ENCODE measurements at places on chromosomes 3 and 15.

DNA sequence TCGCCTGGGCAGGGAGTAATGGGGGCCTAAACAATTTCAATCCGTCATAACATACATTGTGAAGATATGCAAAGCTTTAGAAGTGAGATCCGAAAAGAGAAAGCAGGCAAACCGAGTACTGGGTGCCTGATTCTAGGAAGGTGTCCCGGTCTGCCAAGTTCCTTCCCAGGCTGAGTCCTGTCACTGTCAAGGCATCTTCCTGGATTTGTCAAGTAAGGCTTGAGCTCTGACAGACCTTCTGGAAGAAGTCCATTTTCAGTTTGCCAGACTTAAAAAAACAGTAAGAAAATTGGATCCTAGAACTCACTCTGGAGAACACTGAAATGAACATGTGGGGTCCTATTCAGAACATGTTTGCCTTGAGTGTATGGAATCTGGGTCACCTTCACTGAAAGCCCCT lies 253.9 kb downstream of the RORA start:
- DNase-seq = no peak

DNA sequence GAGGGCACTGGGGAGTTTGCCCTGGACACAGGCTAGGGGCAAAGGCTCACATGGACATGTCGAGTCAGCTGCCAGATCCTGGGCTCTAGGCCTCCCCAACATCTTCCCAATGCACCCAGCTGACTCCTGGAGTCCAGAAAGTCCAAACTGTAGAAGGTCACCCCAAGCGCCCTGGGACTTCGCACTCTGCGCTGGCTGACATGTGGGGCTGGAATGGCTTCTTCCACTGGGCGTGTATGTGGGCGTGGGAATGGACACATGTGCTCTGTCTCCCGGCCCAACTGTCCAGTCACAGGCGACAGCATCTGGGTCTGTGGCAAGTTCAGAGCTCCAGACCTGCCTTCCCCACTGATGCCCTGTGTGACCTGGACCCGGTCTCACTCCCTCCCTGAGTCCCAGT lies 13.2 kb upstream of the FURIN start:
- no peak for DNase-seq

GRCh38 chr3:75395580-75396315 lies 268.4 kb upstream of the FRG2C start:
- DNase-seq = no peak

- DNase-seq = no peak
Measured at GRCh38 chr15:38593524-38593923, 28.9 kb upstream of the RASGRP1 start.

GRCh38 chr3:124772081-124772831 lies 42.0 kb downstream of the UMPS start:
- DNase-seq = no peak

DNA sequence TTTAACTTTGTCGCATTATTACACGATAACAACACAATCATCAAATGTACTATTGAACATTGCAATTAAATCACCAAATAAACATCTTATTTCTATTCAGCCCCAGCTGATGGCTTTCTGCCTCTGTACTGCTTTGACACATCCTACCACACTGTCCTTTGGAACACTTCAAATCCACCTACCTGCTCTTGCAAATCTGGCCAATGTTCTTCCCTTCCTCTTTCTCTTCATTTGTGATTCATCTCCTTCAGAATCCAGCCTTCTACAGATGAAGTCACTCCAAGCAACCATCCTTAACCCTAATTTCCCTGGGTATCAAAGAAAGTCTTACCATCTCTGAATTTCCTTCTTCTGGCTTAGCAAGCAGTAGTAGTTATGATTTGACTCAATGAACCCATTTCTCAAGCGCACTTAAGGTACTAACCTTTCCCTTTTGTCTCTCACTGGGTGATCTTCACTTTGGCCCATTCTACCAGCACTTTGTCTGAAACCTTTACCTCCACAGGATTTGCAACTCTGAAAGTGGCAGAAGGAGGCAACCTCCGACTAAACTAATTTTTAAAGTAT lies 502.9 kb downstream of the FOXP1 start:
- no peak for DNase-seq

GRCh38 chr15:41981371-41982132 lies 9.2 kb upstream of the EHD4 start:
- DNase-seq = no peak

GRCh38 chr3:49387721-49388120 lies 24.1 kb downstream of the RHOA start:
- DNase-seq = no peak

DNA sequence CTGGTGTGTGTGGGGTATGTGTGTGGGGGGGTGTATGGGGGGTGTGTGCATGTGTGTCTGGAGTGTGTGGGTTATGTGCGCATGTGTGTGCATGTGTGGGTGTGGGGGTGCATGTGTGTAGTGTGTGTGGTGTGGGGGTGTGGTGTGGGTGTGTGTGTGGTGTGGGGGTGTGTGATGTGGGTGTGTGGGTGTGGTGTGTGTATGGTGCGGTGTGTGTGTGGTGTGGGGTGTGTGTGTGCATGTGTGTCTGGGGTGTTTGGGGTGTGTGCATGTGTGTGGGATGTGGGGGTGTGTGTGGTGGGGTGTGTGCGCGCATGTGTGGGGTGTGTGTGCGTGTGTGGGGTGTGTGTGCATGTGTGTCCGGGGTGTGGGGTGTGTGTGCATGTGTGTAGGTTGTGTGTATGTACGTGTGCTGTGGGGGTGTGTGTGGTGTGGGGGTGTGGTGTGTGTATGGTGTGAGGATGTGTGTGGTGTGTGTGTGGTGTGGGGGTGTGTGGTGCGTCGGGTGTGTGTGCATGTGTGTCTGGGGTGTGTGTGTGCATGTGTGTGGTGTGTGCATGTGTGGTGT lies 6.2 kb upstream of the OCA2 start:
- no peak for DNase-seq

DNA sequence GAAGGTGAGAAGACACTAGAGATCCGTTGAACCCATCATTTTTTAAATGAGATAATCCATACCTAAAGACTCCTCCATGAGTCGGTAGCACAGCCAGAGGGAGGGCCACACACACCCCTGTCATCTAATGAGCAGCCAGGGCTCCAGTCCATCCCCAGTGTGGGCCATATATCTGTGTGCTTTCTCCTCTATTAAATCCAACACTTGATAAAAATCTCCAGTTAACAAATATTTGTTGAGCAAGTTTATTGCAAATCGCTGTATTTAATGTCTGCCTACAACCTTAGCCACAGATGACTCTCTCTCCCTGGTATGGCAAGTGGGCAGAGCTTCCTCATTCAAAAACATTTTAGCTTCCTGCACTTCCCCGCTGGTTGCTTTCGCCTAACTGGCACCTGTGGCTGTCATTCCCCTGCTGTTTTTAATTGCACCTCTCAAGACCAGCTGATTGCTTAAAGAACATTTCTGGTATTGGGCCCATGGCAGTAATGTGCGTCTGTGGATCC lies 82.8 kb downstream of the SMAD3 start:
- DNase-seq = no peak

DNA sequence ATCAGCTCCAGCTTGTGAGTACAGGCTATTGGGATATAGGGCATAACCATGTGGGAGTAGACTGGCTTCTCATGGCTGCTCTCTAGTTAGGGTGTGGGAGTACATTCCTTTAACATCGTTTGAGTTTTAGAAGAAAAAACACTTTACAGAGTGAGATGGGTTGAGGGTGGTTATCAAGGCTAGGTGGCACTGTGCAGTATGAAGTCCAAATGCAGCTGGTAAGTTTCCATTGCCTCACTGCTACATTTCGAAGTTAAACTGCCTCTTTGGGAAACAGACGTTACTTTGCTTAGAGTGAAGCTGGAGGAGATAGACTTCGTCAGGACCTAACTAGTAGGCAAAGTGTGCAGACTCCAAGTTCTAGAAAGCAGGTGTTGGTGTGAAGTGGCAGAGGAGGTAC lies 192.4 kb downstream of the SQOR start:
- DNase-seq = no peak

GRCh38 chr3:52374173-52374572 lies 58.1 kb downstream of the DNAH1 start:
- DNase-seq = no peak

DNA sequence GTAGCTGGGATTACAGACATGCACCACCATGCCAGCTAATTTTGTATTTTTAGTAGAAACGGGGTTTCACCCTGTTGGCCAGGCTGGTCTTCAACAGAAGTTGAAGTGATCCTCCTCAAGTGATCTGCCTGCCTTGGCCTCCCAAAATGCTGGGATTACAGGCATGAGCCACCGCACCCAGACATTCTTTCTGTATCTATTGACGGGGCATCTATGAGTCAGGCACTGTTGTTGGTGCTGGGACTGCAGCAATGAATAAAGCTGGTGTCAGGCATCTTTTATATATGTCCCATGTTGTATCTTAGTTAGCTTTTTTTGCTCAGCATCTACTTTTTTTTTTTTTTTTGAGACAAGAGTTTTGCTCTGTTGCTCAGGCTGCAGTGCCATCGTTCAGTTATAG lies 47.6 kb upstream of the ULK4 start:
- DNase-seq = no peak

DNA sequence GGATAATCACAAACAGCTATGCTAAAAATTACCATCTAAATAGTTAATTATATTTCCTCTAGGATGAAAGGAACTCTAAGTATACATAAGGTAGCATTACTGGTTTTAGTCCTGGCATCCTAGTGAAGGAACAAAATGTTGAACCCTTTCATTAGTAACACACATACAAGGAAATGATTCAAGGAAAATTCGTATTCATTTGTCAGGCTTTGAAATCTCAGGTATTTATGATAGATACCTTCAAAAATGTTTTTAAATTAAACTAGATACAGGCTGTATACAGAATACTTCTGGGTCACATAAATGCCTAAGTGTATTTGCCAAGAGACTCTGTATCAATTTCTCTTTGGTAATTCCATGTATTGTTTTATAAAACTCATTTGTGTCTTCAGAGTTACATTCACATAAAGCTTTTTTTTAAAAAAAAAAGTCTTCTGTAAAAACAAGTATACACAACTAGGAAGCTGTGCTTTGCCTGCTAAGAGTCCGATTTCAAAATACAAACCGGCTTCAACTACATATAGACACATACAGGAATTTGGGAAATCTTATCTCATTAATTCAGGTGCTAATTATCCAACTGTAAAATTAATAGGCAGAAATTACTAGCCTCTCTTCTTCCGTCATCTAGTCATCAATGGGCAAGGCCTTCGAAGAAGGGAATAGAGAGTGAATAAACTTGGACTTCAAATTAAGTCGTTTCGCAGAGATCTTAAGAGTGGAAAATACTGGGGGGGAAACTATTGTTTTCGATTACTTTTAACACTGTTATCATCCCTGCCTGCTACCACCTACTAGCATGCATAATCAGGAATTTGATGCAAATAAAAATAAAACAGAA lies 1.3 kb downstream of the SECISBP2L start:
- DNase-seq = no peak

GRCh38 chr15:71294911-71295602 lies 179.8 kb downstream of the THSD4 start:
- DNase-seq = no peak

DNA sequence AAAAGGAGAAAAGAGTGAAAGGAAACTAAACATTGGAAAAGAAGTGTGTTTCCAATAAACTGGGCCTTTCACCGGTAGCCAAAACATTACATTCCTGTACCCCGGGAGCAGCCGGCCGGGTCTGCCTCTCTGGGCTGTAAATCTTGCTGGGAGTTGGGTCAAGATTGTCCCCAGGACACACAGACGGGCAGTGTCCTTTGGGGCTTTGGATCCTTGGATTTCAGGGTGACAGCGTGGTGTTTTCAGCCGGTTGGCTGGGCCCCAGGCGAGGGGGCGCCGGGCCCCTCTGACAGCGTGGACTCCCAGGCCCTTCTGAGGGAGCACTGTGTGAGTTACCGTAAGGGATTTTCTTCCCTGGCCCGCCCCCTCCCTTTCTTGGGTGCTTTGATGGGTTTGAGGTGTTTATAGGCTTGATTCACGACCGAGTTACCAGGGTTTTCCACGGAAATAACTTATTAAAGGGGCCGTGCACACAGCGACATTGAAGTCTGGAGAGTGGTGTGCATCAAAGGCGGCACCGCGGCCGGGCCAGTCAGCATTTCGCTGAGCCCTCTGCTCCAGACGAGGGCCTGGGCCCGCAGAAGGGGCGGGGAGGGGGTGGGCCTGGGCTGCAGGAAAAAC lies 27.4 kb downstream of the SMAD6 start:
- DNase-seq = no peak

- no peak for DNase-seq
Measured at GRCh38 chr3:85576697-85577200, 618.0 kb downstream of the CADM2 start.

DNA sequence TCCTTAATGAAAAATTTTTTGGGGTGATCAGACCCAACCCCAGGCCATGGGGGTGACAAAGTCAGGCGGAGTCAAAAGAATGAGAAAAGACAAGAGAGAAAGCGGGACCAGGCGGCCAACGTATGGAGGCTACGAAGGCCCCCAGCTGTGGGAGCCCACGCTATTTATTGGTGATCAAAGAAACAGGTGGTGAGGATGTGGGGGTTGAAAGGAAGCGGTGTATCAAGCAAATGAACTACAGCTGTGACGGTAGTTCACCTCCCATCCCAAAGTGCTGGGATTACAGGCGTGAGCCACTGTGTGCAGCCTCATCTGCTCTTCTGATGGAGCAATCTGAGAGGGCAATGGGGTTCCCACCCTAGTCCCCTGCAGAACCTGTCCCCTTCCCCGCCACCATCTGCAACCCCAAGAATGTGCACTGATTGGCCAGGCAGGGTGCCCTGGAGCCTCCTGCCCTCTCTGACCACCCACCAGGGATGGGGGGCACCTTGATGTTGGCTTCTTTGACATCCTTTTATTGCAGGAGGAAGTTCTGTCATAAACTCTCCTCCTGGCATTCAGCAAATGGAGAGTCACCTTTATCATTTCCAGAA lies 1.1 kb upstream of the CHRNA3 start:
- no peak for DNase-seq

- DNase-seq = no peak
Measured at GRCh38 chr15:49137861-49138260, 17.5 kb downstream of the COPS2 start.

GRCh38 chr3:99674086-99674789 lies 35.8 kb downstream of the COL8A1 start:
- DNase-seq = no peak

GRCh38 chr15:48433226-48433886 lies 102.1 kb downstream of the DUT start:
- DNase-seq = no peak

- no peak for DNase-seq
Measured at GRCh38 chr3:114707252-114707860, 413.5 kb downstream of the TIGIT start.

Data from T-helper 9 cell (primary cell).